GM12865 (cell line): ENCODE measurements at places on chromosomes 3 and 15.

GRCh38 chr3:156323466-156323865 lies 203.1 kb downstream of the KCNAB1 start:
- no peak for DNase-seq

- peak; percentile 75 for DNase-seq
These were observed 984 bp upstream of the SMARCC1 start for GRCh38 chr3:47782446-47783308.

- no peak for DNase-seq
These were observed 97.7 kb upstream of the TBC1D5 start for GRCh38 chr3:17840126-17840525.

DNA sequence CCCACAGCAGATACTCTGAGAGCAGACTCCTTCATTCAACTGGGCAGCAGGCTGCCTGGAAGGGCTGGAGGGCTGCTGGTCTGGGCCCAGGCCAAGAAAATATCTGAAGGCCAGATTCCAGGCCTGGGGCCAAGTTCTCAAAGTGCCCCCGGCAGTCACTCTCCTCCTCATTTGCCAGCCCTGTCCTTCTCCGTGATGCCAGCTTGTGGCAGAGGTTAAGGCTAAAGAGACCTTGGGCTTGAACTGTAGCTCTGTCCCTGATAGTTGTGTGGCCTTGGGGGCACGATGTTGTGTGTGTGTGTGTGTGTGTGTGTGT lies 39.0 kb downstream of the FAM3D start:
- no peak for DNase-seq

- peak; percentile 5 for DNase-seq
These were observed 380.0 kb downstream of the PDCD6IP start for GRCh38 chr3:34178415-34178814.

DNA sequence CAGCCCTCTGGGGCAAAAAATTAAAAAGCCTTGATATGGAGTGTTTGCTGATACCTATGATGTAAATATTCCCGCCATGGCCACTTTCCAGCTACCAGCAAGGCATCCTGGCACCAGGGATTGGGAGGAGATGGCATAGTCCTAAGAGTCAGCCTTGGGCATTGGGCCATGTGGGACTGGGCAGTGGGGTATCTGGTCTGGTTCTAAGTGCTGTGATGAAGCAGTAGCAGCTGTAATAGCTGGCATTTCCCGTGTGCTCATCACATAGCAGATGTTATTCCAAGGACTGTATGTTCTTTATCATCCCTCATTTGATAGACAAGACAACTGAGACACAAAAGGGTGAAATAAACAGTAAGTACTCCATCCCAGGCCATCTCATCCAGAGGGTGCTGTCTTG lies 6.9 kb upstream of the SACM1L start:
- DNase-seq: no peak

- DNase-seq: no peak
These were observed 32.5 kb downstream of the MRPS25 start for GRCh38 chr3:15032650-15033049.

DNA sequence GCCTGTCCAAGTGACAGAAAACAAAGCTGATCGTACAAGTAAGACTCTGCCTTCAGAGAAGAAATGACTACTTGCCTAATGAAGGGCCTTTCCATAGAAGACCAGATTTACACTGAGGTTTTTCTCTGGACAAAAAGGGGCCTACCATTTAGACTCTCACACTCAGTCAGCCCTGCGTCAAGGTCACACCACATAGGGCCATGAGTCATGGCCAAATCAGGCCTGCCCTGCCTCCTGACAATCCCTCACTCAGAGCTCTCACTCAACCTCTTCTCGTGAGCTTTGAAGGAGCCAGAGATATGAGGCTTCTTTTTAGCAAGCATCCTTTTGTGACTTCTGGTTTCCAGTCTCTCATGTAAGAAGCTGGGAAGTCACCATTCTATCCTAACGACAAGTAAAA lies 68.1 kb upstream of the NMNAT3 start:
- peak; percentile 28 for DNase-seq

- no peak for DNase-seq
These were observed 104.8 kb downstream of the ASB7 start for GRCh38 chr15:100707229-100707628.

GRCh38 chr3:194931347-194931746 lies 245.7 kb downstream of the FAM43A start:
- DNase-seq: no peak

- no peak for DNase-seq
These were observed 202.2 kb upstream of the ADAMTS9 start for GRCh38 chr3:64890006-64890405.

GRCh38 chr15:31371520-31372240 lies 45.0 kb downstream of the KLF13 start:
- no peak for DNase-seq

DNA sequence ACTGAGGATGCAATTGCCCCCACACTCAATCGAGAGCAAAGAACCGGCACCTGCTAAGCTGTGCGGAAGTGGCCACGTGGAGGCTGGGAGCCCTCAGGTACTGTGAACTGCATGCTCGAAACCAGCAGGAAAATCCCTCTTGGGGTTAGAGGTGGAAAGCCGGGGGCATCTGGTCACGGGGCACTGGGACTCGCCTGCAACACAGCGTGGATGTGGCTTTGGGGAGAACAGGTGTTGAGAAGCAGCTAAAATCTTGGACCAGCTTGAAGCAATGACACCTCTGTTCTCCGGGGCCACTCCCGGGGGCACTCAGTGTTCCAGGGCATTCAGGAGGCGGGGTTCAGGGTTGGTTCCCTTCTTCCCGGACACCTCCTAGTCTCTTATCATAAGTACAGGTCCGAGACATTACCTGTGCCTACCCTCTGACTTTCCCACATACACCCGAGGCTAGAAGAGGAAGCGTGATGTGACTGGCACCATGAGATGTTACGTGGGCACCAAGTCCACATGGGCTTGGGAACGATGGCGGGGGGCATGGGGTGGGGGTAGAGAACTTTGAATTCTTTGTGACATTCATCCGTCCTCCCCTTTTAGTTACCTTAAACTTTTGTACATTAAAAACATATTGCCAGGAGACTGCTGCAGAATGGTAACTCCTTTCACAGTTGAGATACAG lies 172.0 kb downstream of the ADAMTS17 start:
- no peak for DNase-seq

GRCh38 chr3:187020376-187020775 lies 90.0 kb downstream of the ST6GAL1 start:
- DNase-seq: peak; percentile 55

DNA sequence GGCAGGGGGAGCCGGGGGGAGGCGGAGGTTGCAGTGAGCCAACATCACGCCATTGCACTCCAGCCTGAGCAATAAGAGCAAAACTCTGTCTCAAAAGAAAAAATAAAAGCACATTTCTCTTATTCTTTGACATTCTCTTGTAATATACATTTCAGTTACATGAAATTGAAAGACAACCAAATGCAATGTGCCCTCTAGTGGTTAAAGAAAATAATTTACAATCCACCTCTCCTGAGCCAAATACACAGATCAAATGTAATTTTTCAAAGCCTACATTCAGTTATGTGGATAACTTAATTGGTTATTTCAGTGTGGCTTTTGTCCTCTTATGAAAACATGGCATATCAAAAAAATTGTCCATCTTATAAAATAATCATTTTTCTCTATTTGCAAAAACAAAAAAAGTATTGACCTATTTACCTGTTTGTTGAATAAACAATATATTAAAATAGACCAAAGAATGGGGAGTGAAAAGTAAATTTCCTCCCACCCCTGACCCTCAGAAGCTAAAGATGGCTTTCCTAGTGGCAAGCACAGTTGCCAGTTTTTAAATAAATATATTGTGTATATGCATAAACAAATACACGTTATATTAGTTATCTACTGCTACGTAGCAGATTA lies 14.2 kb upstream of the U2SURP start:
- DNase-seq: peak; percentile 53

DNA sequence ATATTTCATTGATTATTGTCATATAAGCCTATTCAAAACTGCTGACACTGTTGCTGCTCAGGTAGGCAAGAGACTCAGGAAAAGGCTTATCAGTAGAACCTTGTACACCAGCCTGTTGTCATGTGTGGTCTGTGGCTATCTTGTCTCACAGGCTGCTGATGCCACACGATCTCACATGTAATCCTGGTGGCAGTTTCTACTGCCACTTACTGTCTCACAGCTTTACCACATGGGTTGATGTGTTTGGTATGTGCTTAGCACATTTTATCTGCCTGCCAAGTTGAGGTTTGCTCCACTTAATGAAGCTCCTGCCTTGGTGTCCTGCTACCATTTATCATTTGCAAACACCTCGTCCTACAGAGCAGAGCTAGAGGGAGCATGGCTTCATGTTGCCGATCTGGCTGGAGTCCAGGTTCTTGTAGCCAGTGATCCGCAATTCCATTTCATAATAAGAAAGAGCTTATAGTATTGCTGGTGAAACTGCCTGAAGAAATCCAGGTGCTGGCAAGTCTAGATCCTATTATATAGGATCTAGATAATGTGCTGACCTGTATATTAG lies 637.9 kb downstream of the NLGN1 start:
- DNase-seq: no peak

- no peak for DNase-seq
These were observed 178.8 kb downstream of the MBNL1 start for GRCh38 chr3:152447511-152447910.

DNA sequence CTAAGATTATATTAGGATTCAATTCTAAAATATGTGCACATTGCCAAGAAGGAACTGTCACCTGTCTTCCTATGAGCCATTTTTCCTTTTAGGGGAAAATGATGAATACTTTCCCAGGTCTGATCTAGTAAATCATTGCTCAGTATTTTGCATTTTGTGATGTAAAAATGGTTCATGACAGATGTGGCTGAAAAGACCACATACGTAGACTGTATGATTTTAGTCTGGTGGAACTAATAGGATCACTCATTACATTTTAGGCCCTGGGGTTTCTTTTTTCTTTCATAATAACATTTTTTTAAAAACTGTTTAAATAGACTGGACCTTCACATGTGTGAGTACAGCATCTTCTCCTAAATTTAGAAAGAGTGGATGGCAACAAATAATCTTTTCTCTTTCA lies 201.7 kb upstream of the MLF1 start:
- no peak for DNase-seq

GRCh38 chr3:136366289-136366688 lies 116.1 kb downstream of the PCCB start:
- DNase-seq: no peak

DNA sequence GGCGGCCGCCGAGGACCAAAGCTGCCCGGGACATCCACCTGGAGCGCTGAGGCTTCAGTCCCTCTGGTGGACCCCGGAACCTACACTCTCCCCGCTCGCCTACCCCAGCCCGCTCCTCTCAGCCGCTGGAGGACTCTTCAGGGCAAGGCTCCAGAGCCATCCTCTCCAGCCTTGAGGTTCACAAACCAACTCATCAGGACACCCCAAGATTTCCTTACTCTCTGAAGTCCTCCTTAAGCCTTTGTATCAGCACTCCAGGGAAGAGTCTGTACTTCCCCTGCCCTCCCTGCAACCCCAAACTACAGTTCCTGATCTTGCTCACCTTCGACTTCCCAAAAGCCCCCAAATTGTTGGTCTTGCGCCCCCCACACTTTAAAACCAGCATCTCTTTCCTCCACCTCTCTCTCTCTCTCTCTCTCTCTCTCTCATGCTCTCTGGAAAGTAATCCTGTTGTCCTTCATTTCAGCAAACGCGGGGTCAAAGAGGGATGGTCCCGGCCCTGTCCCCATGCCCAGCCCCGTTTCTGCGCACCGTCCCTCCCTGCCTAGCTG lies 438 bp downstream of the THBS1 start:
- no peak for DNase-seq

GRCh38 chr3:113623811-113624210 lies 72.6 kb downstream of the USF3 start:
- DNase-seq: no peak

DNA sequence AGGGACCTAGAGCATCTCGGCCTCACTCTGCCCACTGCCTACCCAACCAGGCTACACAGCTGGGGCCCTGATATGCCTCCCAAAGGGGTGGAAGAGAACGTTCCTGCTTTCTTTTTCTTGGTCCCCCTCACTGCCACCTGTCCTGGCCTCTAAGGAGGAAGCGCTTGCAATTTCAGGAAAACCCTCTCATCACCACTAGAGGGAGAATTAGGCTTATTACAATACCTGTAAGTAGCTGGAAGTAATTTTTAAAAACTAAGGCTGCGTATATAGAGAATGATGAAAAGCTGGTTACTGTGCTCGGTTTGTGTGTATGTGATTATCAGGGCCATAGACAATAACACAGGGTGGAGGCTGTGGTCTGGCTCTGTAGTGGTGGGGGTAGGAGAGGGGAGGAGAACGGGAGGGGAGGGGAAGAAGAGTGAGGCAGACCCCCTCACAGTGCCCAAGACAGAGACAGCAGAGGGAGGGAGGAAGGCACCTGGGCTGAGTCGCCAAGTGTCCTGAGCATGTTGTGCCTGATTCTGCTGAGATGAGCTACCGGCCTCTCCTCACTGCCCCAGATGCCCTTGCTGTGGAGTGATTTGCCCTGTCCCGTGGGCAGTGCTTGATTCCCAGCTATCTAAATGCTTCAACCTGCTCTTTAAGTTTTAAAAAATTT lies 3.3 kb downstream of the GABRG3 start:
- no peak for DNase-seq

- no peak for DNase-seq
These were observed at the start of gene LOXL1 for GRCh38 chr15:73926219-73927002. Gene LOXL1 (plus strand): TSS chr15:73926462. CDS start chr15:73926784, 322 bp downstream.

GRCh38 chr3:14391033-14391432 lies 11.4 kb upstream of the SLC6A6 start:
- DNase-seq: no peak

- DNase-seq: no peak
These were observed at the start of gene LRRC15 for GRCh38 chr3:194369522-194370279. Gene LRRC15 (minus strand): TSS chr3:194369743. CDS start chr3:194361043, 8,700 bp downstream.

DNA sequence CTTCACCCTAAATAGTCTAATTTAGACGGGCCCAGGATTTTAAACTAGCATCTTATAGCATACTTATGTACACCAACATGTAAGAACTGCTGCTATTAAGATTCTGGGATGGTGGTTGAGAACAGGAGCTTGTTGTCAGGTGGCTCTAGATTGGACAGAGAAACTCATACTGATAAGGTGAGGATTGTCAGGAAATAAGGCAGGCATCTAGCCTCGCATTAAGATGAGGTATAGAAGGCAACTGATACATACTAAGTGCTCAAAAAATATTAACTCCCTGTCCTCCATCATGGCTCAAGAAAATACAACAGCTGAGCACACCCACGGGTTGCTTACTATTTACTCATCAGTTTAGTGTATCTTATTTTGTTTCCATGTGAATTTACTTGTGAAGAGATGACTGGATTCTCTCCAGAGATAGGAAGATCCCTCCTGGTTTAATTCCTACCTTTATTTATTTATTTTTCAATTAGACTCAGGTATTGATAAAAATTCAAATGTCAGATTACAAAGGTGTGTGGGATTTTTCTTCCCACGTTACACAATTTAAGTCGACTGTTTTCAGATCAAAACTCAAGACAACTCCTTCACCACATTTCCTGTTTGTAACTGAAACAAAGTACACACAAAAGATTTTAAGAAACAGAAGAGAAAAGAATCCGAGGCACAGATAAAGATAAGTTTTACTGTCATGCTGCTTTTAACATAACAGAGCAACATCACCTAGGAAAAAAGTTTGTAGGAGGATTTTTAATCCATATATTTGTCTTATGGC lies at the start of gene TRAT1:
Gene TRAT1 (plus strand): TSS at position 664 of the 775 bp plus-strand sequence. CDS start 142 bp downstream, outside the sequence.
- peak; percentile 23 for DNase-seq
